Coronary artery (tissue), 2 donors: ENCODE measurements at places on chromosomes 6 and 20.
A peak's percentile ranks its signal among the peaks of the same experiment; 100 is the strongest.

- no peak for DNase-seq
Observed at GRCh38 chr6:119148825-119149525, 70.5 kb upstream of the FAM184A start.

- DNase-seq, result no peak
Observed at GRCh38 chr6:15616261-15616660, 46.6 kb downstream of the DTNBP1 start.

GRCh38 chr6:82364087-82365015 is 734 bp downstream of the TPBG start:
- DNase-seq, result peak; percentile 79

DNA sequence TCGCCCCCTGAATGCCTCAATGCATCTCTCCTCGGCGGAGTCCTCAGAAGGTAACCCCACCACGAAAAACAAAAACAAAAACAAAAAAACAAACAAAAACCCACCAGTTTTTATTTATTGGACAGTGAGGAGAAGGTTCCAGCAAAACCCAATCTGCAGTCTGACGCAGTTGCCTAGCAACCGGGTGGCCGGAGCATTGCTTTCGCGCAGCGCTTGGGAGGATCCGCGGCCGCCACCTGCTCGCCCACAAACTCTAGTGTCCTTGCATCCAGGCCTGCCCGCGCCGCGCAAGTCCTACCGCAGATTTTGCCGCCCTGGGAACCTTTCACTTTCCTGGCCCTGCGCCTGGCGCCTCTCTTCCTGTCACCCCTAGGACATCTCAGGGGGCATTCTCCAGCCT is 17.6 kb downstream of the TFAP2B start:
- DNase-seq, result no peak

- peak; percentile 83 for DNase-seq
Observed at GRCh38 chr20:58892141-58892931, 39.8 kb downstream of the GNAS start.

DNA sequence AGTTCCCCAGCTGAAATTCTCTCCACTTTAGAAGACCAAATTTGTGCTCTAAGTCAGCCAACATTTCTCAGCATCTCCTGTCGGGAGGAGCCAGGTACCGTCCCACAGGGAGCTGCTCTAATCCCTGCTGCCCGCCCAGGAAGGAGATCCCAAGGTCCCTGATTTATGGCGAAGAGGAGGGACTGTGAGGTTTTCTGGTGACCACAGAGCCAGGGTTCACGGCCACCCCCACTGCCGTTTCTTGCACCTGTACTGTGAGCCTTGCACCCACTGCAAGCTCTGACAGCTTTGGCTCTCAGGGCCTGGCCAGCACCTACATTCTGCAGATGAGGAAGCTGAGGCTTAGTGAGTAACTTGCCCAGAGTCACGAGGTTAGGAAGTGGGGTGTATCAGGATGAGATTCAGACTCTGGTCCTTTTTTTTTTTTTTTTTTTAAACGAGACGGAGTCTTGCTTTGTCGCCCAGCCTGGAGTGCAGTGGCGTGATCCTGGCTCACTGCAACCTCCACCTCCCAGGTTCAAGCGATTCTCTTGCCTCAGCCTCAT is 34.9 kb downstream of the FOXC1 start:
- no peak for DNase-seq

DNA sequence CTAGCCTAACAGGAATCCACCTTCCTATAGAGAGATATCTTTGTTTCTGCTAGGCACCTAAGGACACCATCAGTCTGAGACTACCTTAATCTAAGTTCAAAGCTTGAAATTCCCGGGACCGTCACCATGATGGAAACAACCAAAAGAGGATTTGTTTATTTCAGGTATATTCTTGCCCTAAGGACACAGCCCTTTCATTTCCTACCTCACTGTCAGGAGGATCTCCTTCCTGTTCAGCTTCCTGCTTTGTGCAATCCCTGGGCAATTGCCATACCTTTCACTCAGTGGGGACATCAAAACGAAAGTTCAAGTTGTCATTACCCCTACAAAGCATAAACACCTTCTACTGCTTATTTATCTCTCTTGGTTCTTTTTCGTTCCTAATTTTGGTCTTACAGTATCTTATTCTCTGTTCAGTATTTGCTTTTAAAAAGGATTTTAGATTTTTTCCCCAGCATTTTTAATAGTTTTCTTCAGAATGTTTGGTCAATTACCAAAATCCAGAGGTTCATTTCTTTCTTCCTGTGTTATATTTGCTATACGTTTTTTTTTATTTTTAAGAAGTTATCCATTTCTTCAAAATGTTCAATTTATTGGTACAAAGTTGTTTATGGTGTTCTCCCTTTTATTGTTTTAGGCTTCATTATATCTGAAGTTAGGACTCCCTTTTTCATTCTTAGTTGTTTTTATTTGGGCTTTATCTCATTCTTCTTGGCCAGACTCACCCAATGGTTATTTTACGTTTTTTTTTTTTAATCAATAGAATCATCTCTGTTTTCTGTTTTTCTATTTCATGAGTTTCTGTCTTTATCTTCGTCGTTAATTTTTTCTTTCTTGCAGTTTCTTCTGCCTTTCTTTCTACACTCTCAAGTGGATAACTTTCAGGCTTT is 13.0 kb upstream of the TBPL1 start:
- DNase-seq, result no peak

DNA sequence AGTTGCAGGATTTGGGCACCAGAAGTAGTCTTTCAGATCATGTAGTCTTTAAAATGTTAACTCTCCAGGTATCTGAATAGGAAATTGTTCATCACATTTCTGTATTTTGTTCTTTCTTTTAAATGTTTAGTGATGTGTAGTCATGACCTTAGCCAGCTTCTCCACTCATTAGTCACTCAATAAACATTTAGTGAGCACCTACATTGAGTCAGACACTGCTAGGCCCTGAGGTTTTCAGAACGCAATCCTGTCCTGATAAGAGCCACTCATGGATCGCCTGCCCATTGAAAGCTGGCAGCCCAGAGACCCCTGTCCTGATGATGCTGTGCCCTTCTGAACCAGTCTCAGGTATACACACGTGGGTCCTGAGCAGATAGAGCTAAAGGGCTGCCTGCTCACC is 163.4 kb upstream of the HEY2 start:
- DNase-seq, result no peak

DNA sequence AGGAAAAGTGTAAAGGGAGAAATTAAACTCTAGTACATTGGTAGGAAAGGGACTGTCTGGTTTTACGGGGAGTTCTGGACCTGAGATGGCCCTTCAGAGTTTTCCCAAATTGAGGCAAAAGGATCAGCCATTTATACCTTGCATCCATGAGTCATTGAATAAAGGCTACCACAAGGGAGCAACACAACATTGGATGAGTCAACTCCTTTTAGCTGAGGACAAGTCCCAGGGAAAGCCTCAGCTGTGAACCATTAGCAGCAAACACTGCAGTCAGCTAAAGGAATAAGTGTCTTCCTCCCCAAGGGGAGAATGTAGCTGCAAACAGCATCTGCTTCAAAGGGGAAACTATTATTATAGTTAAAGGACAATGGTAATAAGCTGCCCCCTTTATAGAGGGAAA is 468.7 kb upstream of the ID4 start:
- no peak for DNase-seq
